ENCODE measurements at places on chromosomes 13 and 19.

DNA sequence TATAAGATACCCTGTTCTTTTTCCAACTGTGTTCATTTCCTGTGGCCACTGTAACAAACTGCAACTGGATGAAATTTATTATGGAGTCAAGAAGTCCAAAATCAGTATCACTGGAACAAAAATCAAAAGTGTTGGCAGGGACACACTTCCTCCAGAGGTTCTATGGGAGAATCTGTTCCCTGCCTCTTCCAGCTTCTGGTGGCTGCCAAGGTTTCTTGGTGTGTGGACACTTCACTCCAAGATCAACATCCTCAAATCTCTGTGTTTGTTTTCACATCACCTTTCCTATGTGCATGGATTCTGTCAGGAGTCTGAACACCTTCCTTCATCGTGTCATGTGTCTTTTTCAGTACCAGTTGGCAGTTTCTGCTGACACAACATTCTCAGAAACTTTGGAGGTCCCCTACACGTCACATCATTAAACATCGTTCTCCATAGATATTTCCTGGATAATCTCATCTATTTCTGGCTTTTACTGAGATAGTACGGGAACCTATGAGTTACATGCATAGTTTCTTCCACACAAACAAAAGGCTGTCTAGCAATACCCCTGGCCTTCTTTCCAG lies 15.2 kb upstream of the EFNB2 start:
- no peak for DNase-seq

DNA sequence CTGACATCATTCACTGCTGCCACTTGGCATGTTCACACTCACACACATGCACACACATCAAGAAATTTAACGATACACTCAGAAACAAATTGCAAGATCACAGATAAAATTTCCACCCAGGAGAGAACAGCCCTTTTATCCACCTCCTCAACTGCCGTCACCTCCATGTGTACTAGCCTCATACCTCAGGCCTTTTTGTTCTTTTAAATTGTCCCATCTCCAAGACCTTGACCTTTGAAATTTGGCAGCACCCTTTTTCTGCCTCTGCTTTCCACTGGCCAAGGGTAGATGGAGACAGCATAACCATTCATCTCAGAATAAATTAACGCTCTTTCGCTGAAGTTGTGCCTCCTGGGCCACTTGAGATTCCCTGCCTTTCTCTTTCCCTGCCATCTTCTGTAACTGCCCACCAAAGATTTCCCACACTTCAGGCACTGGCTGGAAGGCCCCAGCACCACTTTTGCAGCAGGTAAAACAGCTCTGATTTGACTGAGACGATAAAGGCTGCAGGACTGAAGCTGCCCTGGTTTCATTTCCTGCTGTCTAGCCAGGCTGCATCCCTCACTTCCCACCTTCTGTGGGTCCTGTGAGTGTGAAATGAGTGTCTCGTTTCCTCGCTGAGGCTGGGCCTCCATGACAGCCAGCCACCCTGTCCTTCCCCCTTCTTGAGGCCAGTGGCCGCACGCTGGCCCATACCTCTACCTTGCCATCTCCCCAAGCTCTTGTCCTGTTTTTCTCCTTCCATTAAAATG lies 39.3 kb downstream of the MBNL2 start:
- DNase-seq: no peak

DNA sequence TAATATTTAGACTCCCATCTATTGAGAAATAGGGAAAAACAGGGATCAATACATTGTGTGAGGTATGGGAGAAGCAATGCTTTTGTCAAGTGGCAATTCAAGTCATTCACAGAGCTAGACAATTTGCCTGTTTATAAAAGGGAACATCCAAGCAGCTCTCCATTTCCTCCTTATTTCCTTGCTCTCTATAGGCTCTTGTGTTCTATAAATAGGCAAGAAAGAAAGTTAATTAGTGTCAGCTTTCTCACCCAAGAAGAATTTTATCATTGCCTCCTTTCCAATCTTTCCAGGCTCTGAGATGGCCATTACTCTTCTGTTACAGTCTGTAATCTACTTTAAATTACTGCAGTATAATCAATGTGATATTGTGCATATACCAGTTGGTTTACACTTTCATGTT lies 199.9 kb downstream of the LHFPL6 start:
- DNase-seq: no peak

GRCh38 chr13:36158611-36159010 lies 27.4 kb upstream of the DCLK1 start:
- DNase-seq: no peak

DNA sequence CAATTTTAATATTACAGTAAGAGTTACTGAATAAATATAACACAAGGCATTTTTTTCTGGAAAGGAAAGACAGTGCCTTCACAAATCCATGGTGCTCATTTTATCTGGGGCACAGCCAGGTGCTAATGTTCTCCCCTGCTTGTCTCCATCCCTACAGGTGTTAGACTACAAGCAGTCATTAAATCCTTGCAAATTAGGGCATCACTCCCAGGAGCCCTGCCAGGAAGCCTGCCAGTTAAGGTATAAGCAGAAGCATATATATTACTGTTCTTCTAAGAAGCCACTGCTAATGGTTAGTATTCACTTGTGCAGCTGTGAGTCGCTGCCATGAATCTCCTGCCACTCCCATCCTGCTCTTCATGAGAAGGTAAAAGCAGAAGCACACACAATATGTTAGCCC lies 149.7 kb downstream of the OXGR1 start:
- DNase-seq: no peak

- no peak for DNase-seq
Measured at GRCh38 chr13:26618726-26619125, 61.2 kb downstream of the WASF3 start.

DNA sequence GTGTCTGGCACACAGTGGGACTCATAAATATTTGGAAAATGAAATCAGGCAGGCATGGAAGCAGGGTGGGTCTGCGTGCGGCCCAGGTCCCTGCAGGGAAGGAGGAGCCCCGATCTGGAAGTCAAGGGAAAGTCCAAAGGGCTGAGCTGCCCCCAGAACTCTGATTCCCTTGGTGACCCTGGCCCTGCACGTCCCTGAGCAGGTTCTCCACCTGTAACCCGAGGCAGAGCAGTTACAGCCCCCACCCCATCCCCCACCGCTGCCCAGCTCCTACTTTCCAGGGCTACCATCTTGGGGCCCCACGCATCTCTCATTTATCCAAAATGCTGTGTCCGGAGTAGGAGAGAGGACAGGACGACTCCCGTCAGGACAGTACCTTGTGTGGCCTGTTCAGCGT lies 2.1 kb downstream of the PLEKHF1 start:
- DNase-seq: peak; percentile 43

- no peak for DNase-seq
Measured at GRCh38 chr13:29713839-29714238, 118.4 kb upstream of the SLC7A1 start.

DNA sequence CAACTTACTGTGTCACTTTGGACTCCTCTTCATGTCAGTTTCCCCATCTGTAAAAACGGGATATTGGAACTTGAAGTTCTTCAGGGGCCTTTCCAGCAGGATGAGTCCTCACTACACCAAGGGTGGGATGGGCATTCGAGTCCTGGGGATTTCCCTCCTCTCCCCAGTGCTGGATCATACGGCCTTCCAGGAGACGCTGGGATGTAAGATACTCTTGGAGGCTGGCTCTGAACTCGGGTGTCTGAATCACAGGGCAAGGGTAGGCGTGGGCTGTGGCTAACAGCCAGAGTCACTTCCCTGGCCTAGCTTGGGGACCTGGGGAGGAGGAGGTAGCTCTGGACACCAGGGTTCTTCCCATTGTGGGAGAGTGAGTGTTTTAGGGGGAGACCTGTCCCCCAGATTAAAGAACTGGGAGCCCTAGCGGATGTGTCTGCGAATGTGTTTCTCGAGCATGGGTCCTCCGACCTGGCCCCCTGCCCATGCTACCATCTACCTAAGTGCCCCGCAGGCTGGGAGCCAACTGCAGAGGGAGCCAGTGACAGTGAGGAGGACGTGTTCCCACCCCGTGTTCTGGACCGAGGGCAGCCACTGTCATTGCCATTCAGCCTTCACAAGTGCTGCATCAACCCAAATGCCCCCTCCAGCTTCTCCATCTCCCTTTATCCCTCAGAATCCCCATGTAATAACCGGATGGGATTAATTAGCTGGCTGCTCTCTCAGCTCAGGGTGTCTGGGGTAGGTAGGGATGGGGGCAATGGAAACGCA lies 2.4 kb upstream of the CYTH2 start:
- peak; percentile 99 for DNase-seq

- DNase-seq: no peak
Measured at GRCh38 chr13:27347211-27347772, 76.7 kb downstream of the RASL11A start.
